Bronchus fibroblast of lung (primary cell): ENCODE measurements at places on chromosomes 1 and 21. TPM values are rescaled to one million over a fixed set of nuclear protein-coding genes. Genes with fewer than 3 reads are reported as not detected.

CFAP74 gene
- not detected in 2 replicates for total RNA-seq

RPTN gene
- total RNA-seq, result not detected in 2 replicates

PIK3CD gene
- total RNA-seq, result 9.6 and 12.5 TPM in 2 replicates

PCAT6 gene
- total RNA-seq, result 0.50 and 0.89 TPM in 2 replicates

ATAD3C gene
- total RNA-seq, result under 0.01 TPM in 1 of 2 replicates, not detected in the other

C1orf116 gene
- under 0.01 and 0.15 TPM in 2 replicates for total RNA-seq

ZSWIM5 gene
- 0.15 and 0.17 TPM in 2 replicates for total RNA-seq

NLRP3 gene
- not detected in 2 replicates for total RNA-seq

RXRG gene
- not detected in 2 replicates for total RNA-seq

KRTAP21-3 gene
- not detected in 2 replicates for total RNA-seq

PAQR6 gene
- 0.15 and 0.34 TPM in 2 replicates for total RNA-seq

FABP3 gene
- 209 and 250 TPM in 2 replicates for total RNA-seq

PYHIN1 gene
- not detected in 2 replicates for total RNA-seq

OR14K1 gene
- not detected in 2 replicates for total RNA-seq

ERMAP gene
- 6.2 and 6.7 TPM in 2 replicates for total RNA-seq

LYPLAL1 gene
- total RNA-seq, result 7.6 and 10.0 TPM in 2 replicates

OR6N1 gene
- not detected in 2 replicates for total RNA-seq

CDA gene
- total RNA-seq, result 4.2 and 6.5 TPM in 2 replicates

C4BPA gene
- not detected in 2 replicates for total RNA-seq

CYP4X1 gene
- under 0.01 TPM in 1 of 2 replicates, not detected in the other for total RNA-seq

HES3 gene
- not detected in 2 replicates for total RNA-seq
